Brain microvascular endothelial cell (primary cell): ENCODE measurements at places on chromosomes 3 and 15.

DNA sequence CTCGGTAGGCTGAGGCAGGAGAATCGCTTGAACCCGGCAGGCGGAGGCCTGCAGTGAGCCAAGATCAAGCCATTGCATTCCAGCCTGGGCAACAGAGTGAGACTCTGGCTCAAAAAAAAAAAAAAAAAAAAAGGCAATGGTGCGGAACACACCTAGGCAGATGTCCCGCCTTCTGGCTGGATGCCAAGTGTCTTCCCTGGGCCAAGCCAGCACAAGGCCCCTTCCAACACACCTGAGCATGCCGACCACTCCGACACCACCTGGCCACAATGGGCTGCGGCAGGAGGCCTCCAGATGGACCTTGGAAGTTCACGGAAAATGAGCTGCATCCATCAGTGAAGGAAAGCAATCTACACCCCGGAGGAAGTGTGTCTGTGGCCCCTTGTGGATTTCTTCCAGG, 19.0 kb downstream of the NUP210 start:
- DNase-seq = no peak

DNA sequence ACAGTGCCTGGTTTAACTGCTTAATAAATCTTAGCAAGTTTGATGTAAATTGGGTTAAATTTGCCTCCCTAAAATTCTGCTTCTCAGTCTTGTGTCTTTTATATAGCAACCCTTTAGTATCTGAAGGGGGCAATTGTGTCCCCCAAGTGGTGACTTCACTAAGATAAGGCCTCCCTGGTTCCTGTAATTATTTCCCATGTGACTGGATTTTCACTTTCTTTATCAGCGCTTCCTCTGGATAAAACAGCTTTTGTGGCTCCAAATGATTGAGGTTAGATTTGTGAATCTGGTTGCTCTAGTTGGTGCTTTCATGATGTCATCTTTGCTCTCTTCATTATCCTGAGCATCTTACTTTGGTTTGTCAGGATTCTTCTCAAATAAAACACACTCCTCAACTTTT, 334.3 kb upstream of the CTDSPL start:
- DNase-seq = no peak

DNA sequence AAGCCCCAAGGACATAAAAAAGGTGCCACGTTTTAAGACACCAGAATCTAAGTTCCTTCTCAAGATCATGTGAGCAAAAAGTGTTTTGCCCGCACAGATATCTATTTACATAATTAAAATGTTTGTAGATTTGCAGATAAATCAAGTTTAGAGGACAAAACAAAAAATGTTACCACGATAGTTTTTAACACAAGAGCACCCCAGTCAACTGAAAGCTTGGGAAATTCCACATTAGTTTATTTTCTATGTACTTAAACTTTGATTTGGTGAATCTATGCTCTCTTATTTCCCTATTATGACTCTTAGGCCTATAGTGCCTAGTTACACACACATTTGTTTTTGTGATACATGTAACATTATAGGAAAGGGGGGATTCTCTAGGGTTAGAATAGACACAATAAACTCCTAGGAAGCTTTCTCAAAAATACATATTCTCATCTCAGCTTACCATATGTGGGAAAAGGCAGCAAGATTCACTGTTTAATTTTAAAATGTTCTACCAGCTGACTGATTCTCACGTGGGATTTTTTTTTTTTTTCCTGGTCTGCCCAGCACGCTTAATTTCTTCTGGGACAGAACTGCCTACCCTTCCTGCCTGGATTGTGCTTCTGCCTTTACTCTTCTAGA, 8.4 kb upstream of the LEKR1 start:
- DNase-seq = no peak

DNA sequence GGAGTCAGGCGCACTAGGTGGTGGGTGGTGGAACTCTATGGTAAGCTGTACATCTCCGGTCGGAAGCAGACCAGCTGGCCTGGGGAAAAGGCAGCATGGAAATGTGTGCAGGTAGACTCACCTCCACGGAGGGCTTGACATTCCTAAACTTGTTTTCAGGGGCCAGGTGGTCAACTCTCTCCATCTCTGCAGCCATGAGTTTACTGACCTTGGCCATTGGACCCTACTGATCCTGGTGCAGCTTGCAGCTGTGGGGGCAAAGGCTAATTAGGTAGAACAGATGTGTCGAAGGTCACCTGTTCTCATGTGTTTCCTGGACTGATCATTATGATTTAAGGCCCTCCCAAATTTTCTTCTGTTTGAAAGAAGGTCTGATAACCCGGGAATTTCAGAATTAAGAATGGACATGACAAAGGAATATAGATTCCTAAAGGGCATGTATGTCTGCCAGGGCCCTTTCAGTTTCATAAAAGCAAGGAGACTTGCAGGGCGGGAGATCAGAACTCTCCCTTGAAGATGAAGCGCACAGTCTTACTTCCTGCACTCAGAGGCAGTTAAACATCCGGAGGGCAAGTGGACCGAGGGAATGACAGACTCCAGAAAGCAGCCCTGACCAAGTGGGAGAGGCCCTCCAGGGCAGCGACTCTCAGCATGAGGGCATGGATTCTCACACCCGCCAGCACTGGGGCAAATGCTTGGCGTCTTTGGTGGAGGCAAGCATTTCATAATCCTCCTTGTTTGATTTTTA, 56.1 kb upstream of the CMTM7 start:
- no peak for DNase-seq

GRCh38 chr3:21944251-21944650, 193.2 kb upstream of the ZNF385D start:
- peak; percentile 27 for DNase-seq

GRCh38 chr3:129218742-129219141, 30.7 kb upstream of the COPG1 start:
- DNase-seq = no peak

DNA sequence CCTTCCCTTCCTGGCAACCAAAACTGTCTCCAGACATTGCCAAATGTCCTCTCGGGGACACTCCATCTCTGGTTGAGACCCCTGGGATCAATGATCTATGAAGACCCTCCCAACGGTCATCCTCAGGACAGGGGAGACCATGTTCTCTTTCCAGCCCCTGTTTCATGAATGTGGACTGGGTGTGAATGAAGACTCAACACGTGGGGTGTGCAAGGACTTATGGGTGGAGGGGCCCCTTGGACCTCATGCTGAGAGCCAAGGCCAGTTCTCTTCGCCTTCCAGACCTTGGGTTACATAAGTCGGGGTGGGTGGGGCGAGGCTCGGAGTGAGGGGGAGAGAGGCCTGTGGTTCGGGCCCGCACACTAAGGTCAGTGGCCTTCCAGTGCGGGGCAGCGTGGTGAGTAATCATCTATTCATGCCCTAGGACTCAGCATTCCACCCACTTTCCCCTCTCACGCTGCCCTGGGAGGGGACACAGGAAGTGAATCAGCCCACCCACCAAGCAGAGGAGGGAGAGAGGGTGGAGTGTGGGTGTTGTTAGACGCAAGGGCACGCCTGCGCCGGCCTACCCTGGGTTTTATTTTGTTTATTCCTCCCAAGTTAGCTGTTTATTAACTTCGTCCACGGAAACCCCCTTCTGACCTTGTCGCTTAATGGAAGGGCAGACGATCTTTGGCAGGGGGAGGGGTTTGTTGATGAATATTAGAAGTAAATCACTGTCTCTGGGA, 6.7 kb downstream of the PAQR5 start:
- peak; percentile 84 for DNase-seq

GRCh38 chr3:98560911-98561310, 29.1 kb downstream of the GPR15 start:
- DNase-seq = no peak

GRCh38 chr15:71131601-71132362, 16.5 kb downstream of the THSD4 start:
- no peak for DNase-seq

DNA sequence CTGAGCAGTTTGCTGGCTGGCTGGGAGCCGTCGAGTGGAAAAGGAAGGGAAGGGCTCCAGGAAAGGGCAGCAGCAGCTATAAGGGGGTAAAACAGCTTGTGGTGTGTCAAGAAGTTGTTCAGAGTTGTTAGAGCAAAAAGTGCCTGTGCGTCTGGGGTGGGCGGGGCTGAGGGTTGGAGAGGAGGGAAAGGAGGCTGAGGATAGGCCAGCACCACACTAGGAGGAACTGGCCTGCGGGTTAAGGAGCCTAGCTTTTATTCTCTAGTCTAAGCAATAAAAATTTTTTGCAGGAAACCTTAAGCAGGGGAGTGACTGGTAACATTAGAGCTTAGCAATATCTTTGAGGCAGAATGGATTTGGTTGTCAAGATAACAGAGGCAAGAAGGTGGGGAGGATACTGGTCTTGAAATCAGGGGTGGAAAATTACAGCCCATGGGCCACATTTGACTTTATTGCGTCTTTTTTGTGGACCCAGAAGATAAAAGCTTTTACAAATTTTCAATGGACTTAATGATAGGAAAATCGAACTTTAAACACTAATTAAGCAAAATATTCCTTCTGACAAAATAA, 134.5 kb upstream of the AADACL2 start:
- DNase-seq = no peak

GRCh38 chr15:68292157-68292781, 14.7 kb downstream of the FEM1B start:
- no peak for DNase-seq

- DNase-seq = no peak
Observed at GRCh38 chr3:140953028-140953960, 11.7 kb downstream of the SLC25A36 start.

GRCh38 chr15:95557226-95558046, 773.1 kb upstream of the NR2F2 start:
- peak; percentile 92 for DNase-seq

DNA sequence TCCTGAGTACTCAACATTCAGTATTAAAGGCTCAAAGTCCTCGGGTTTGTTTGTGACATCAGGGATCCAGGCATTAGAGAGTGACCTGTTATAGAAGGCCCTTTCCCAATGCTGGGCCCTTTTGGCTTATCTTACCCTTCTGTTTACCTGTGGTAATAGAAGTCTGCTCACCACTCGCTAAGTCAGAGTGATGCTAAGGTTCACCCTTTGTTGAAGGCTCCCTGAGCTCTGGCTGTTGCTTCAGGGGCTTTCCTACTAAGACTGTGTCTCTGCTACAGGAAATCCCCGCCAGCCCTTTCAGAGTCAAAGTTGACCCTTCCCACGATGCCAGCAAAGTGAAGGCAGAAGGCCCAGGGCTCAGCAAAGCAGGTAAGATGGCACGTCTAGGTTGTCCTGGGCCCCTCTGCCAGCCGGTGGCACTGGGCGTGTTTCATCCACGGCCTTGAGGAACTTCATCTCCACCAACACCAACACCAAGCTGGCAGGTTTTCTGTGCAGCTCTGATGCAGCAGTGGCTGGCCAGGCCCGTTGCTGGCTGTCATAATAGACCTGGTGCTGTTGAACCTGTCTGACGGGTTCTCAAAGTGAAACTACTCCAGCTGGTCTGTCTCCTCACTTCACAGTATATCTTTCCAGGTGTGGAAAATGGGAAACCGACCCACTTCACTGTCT, 99.1 kb downstream of the DNASE1L3 start:
- DNase-seq = no peak

DNA sequence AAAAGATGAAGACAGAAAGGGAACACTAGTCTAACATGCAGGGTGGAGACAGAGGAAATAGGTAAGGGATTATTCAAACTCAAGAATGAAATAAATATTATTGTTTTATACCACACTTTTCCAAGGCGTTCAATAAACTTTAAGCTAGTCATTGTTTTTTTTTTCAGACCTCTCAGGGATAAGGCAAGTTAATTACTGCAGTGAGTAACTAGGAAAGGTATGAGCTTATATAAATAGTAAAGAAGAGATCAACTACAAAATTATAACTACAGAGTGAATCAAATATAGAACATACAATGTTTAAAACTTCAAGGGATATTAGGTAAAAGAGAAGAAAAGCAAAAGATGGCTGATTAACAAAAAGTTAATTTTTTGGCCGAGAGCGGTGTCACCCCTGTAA, 31.5 kb upstream of the XXYLT1 start:
- no peak for DNase-seq

DNA sequence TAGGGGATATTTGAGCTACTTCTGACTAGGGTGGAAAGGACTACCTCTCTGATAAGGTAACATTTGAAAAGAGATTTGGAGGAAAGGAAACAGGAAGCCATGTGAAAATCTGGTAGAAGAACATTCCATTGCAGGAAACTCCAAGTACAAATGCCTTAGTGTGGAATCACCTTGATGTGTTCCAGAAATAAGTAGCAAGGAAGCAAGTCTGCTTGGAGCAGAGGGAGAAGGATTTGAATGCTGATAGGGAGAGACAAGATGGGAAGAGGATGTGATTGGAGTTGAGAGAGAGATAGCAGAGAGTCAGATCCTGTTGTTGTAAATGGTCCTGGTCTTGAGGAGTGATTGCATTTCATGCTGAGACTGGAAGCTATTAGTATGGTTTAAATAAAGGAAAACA, 335.1 kb upstream of the DCBLD2 start:
- no peak for DNase-seq

DNA sequence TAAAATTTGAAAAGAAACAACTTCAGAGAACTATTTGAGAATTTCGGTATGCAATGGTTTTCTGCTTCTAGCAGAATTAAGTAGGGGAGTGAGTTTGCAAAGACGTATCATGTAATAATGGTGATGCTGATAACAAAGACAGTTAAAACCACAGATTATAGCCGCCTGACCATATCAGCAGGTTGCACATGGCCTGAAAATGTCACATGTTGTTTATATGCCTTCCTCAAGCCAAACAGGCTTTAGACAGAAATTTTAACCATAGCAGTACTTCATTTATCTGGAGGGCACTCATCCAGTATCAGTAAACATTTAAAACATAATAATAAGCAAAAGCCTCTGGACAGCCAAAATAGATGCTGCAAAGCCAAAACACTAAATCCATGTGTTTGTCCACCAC, 131.7 kb downstream of the RYR3 start:
- DNase-seq = no peak

DNA sequence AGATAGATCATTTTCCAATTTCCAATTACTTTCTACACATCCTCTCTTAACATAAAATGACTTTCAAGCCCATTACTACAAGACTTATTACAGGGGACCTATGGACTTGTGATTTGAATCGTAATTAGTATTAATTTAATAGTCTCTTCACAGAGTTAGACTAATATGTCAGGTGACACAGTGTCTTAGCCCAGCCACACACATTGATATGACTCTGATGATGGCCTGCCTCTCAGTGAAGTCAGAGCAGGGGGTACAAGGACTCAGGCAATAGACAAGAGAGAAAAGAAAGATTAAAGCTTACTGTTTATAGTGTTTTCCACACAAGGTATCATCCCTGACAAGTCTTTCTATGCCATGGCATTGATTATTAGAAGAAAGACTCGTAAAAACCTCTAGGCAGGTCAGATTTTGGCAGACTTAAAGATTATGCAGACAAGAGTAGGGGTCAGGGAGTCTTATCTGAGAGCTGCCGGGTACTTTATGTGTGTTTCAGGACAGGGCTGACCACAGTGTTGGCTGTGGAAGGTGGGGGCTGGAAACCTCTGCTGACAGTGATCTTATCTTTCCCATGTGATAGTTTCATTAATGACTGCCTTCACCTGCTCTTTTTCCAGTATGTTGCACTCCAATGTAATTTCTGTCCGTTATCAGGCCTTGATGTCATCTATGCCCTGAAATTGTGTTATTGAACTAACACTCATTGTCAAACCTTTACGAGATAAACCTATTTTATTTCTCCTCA, 50.1 kb downstream of the B3GALNT1 start:
- DNase-seq = no peak
